Peyer's patch (tissue), 4 donors: ENCODE measurements at places on chromosomes 7 and 10.

DNA sequence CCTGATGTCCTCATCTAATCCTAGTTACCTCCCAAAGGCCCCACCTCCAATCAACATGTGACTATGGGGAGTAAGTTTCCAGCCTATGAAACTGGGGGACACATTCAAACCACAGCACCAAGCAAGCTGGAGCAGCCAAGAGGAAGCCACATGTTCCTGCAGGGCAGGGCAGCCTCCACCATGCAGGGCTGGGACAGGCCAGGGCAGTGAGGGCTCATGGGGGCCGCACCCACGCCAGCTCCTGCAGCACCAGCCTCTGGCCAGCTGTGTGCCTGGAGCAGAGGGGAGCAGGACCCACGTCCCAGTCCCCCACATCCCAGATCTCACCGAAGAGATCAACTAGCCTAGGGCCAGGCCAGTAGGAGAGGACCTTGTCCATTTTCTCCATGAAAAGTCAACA is 85.9 kb upstream of the INSIG1 start:
- DNase-seq, result no peak

DNA sequence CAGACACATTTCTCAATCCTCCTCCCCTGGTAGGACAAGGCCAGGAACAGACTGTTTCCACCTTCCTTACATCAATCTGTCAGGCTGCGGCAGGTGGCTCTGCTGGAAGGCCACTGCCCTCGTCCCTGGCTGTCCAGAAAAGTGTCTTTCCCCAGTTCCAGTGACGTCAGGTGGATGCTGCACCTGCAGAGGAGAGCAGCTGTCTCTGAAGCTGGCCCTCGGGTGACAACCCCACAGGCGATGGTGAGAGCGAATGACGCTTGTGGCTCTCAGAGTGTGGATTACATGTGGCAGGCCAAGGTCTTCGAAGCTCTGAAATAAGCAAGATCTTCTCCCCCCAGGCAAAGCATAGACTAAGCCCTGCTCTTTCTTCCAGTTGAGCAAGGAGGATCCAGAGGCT is 146.9 kb upstream of the RET start:
- DNase-seq, result no peak

DNA sequence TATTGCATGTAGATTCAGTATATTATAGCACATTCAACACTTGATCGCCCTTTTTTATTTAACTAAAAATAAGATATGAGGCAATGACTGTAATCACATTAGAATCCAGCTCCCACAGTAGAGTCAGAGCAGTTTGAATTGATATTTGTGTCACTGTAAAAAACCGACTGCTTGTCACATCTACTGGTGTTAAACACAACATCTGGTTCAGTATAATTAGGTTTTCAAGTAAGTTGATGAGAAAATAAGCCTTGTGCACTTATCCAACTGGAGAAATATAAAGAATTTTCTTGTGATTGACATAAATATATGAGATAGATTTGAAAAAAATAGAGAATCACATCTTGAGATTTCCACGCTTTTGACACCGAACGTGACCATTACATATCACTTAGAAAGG is 69.0 kb downstream of the CHRM2 start:
- DNase-seq, result no peak

- DNase-seq, result no peak
Measured at GRCh38 chr10:79054203-79055099, 14.3 kb upstream of the ZMIZ1 start.

- DNase-seq, result no peak
Measured at GRCh38 chr7:30796105-30796869, 25.1 kb downstream of the MINDY4 start.

DNA sequence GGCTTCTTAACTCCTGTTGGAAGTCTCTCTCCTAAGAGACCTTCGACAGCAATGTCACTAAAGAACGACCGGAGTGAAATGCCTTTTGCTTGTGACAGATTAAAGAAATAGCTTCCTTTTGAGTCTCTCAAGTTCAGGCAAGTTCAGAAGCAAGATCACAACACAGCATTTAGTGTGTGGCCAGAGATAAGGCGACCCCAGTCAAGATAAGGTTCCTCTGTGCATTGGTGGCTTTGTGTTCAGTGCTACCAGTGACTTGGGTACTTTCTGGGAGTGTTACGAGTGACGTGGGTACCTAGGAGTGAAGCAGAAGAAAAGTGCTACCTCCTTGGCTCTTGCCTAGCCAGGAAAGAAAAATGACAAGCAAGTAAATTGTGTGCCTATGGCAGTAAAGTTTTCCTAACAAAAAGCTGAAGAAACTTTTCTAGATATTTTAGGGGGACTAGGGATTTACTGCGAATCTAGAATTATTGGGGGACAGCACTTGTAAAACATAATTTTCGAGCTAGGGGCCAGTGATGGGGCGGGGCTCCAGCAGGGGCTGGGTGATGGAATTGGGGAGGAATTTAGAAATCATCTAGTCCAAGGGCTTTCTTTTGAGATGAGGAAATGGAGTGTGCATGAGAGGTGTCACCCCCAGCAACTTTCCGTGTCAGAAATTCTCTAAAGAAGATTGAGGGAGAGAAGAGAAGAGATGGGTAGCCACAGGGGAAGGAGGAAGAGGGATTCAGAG is 191.9 kb upstream of the LYZL2 start:
- DNase-seq, result no peak

GRCh38 chr7:117061751-117062150 is 108.5 kb downstream of the ST7 start:
- no peak for DNase-seq

DNA sequence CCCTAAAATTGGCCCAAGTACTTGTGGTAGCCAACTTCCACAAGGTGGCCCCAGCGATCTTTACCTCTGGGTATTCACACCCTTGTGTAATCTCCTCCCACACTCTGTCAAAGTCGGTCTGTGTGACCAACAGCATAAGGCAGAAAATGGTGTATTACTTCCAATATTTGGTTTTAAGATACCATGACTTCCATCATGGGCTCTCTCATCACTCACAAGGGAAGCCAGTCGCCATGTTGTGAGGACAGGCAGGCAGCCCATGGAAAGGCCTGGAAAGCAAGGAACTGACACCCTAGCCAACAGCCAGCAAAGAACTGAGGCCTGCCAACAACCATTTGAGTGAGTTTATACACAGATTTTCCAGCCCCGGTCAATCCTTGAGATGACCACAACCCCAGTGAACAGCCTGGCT is 91.0 kb upstream of the KMT2E start:
- DNase-seq, result peak; percentile 76

GRCh38 chr10:92222603-92223262 is 68.1 kb downstream of the CPEB3 start:
- no peak for DNase-seq

GRCh38 chr10:46285300-46285699 is 1.5 kb upstream of the ANTXRL start:
- no peak for DNase-seq

DNA sequence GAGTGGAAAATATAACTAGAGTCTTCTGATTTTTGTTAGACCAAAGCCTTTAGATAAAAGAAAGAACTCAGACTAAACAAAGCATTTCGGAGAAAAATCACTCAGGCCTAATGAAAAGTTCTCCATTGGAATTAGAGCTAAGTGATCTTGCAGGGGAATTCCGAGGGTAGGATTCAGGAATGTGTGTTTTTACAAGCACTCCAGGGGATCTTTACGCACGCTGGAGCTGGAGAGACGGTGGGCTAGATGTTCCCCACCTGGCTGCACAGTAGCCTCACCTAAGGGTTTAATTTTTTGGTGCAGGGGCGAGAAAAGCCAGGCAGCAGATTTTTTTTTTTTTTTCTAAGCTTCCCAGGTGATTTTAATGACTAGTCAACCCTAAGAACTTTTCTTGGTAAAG is 7.9 kb upstream of the PAPSS2 start:
- DNase-seq, result no peak
